ENCODE measurements at places on chromosomes 1 and 21.

- no peak for DNase-seq
Measured at GRCh38 chr1:154736841-154737240, 128.9 kb upstream of the ADAR start.

GRCh38 chr21:16775076-16775475 lies 737.8 kb upstream of the CXADR start:
- no peak for DNase-seq

DNA sequence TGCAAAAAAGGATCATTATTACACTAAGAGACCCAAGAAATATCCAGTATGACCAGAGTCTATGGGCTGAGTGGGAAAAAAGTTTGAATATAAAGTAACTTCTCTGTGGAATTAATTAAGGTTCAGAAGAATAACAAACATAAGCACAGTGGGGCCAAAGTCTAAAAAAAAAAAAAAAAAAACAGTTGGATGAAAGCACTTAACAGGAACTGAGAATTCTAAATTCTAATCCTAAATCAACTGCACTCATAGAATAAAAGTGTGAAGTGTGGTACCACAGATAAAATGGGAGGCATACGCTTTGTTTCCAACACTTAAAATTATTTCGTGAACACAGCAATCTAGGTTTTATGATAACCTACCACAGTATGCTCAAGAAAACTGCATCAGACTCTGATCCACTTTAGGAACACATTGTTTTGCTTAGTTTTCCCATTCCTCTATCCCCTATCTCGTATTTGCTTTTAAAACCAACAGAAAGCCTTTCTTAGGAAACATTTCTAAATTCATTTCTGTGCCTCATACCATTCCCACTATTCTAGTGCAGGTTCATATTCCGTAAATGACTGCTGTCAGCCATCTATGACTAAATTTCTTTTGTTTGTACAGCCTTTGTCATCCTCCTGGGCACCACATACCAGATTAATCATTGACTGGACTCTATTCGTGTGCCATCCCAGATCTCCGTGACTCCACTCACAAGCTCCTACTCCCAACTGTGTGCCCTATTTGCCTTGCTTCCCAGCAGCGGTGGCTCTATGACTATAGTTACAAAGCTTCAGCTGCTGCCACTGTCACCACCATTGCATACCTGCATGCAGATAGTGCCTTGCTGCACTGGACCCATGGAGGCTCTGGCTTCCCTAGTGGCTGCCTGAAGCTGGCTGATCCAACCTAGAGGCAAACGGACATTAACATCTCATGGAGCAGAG lies 24.9 kb downstream of the CHML start:
- DNase-seq, result no peak

GRCh38 chr1:160520582-160520981 lies 2.5 kb downstream of the SLAMF6 start:
- no peak for DNase-seq

DNA sequence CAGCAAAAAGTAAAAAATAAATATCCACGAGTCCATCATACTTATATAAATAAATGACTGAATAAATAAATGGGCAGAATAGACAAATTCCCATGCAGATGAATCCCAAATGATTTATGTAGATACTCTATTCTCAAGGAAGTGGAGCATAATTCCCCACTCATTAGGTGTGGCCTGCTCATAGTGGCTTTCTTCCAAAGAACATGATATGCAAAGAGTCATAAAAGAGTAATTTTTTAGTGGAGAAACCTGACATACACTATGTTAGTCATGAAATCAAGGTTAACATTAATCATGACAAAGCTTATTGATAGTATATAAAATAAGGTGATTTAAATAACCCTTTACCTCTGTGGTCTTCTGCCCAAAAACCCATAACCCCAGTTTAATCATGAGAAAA lies 298.9 kb downstream of the DPYD start:
- DNase-seq, result no peak

GRCh38 chr1:111517469-111518225 lies 14.2 kb upstream of the ADORA3 start:
- DNase-seq, result no peak

DNA sequence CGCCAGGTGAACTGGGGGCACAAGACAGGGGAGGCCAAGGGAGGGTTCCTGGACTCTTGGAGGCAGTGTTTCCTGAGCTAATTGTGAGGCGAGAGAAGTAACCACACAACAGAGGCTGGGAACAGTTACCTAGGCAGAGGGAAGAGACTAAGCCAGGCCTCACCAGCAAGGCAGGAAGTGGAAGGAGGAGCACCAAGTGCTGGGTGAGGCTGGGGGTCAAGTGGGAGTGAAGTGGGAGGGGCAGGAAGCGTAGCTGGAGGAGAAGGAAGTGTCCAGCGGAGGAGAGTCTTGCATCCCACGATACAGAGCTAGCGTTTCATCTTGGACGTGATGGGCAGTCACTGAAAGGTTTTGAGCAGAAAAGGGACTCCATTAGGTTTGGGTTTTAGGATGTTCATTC lies 48.3 kb upstream of the CAPZB start:
- DNase-seq, result no peak

DNA sequence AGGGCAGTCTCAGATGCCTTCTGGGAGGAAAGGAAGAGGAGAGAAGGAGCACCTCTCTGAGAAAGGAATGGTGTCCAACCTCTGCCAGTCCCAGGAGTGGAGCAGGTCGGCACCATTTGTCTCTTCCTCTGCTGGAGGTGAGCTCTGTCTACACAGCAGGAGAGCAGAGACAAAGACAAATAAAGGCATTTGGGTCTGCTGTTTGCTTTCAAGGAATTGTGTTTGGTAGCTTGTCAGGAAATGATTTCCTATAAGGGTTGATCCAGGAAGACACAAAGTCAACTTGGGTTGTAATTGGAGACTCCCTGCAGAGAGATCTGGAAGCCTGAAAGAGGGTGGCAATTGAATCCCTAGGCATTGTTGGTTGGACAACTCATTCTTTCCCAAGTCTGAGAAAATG lies 34.5 kb upstream of the PLXNA2 start:
- no peak for DNase-seq

DNA sequence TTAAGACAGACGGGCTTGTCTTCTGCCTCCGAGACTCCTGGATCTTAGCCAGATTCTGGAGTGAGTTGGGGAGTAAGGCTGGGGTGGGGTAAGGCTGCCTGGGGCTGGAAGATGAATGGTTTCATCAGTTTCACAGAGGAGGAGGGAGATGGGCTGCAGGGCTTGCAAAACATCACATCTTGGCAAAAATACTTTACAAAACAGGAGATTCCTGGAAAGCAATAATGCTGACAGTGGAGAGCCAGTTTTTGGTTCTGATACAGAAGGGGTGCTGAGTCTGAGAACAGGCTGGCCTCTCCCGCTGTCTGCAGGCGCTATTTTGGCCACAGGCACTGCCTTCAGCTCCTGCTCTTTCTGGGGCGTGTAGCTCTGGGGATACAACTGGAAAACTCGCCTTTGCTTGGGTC lies 83.4 kb upstream of the KCNE2 start:
- DNase-seq, result no peak

DNA sequence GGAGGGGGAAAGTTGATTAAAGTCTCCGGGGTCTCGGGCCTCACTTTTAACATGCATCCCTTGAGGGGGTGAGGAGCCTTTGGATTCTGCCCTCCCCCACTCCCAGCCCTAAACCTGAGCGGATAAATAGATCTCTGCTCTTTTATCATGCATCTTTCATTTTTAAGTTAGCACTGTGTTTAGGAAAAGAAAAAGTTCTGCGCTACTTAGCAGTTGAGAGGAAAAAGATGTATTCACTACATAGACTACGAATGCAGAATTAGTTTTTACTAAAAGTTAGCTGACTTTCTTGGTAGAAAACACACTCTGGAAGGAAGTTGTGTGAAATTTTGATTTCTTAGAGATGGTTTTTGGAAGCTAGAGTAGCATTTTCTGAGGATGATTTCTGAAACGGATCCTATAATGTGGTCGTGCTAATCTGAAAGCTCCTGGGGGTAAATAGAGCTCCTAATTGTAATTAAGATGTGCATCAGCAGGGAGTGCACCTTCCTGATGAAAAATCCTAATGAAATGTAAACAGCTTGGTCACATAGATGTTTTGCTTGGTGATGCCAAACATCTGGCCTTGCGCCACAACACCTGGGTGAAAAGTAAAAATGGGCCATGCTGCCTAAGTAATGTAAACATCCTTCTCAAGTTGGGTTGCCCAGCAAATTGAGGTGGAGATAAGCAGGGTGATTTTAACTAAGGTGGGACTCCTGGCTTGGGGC lies 1.8 kb downstream of the ROR1 start:
- no peak for DNase-seq

GRCh38 chr1:91046766-91047165 lies 24.9 kb upstream of the ZNF644 start:
- no peak for DNase-seq

- peak; percentile 39 for DNase-seq
Measured at GRCh38 chr1:2381741-2382620, 9.4 kb downstream of the MORN1 start.

Measured in stimulated activated CD8-positive, alpha-beta memory T cell treated with anti-CD3 and anti-CD28 coated beads, Interleukin-2, amount 100 ng/mL, for 1 hour (primary cell).